ENCODE measurements at places on chromosomes 13 and 19. TPM values are rescaled to one million over a fixed set of nuclear protein-coding genes. Genes with fewer than 3 reads are reported as not detected.

APOC4 gene
- polyA plus RNA-seq, result not detected

CYP4F8 gene
- polyA plus RNA-seq, result not detected

ZNF554 gene
- 9.9 TPM for polyA plus RNA-seq

- no peak for DNase-seq
Observed at GRCh38 chr13:100789968-100790367, 115.4 kb upstream of the TMTC4 start.

GRCh38 chr19:58429745-58430144 lies 10.2 kb downstream of the ZNF132 start:
- no peak for DNase-seq

All from left renal pelvis (tissue), 4 donors.